Tibial nerve (tissue), 4 donors: ENCODE measurements at places on chromosomes 5 and 9.

DNA sequence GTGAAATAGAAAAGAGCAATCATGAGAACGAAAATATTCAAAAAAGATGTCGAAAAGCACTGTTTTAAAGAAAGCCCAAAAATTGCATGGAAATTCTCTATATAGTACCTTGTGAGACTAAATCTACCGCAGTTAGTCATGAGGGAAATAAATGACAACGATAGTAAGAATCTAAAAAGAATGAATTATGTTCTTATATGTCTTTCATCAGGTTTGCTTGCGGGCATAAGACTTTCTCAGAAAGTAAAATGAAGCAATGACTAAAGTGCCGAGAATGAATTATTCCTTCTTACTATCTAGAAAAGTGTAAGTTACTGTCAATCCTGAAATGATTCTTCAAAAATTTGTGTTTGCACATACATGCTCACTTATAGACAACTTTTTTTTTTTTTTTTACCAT, 26.4 kb downstream of the PTPRD start:
- no peak overlapping the region for H3K27ac ChIP-seq
- H3K4me1 ChIP-seq = no peaks in the 10 kb centered on the region
- no peaks in the 10 kb centered on the region for H3K27me3 ChIP-seq
- no peaks in the 10 kb centered on the region for H3K36me3 ChIP-seq
- no peak for DNase-seq

DNA sequence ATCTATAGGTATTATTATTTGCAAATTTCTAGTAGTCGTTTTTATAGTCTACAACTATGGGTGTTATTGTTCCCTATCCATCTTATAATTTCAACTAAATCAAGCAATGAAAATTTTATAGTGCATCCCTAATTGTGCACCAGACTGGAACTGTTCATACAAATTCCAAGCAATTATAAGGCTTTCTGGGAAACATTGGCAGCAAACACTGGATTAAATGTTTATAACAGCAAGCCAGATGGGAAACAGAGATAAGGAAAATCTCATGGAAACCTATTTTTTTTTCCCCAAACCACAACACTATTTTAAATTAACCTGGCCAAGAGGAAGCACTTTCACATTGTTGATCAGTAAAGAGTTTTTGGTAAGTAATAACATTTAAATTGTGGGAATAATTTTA, 524.3 kb downstream of the RASEF start:
- H3K4me3 ChIP-seq = no peak overlapping the region
- no peak for DNase-seq
- no peak overlapping the region for H3K27ac ChIP-seq

DNA sequence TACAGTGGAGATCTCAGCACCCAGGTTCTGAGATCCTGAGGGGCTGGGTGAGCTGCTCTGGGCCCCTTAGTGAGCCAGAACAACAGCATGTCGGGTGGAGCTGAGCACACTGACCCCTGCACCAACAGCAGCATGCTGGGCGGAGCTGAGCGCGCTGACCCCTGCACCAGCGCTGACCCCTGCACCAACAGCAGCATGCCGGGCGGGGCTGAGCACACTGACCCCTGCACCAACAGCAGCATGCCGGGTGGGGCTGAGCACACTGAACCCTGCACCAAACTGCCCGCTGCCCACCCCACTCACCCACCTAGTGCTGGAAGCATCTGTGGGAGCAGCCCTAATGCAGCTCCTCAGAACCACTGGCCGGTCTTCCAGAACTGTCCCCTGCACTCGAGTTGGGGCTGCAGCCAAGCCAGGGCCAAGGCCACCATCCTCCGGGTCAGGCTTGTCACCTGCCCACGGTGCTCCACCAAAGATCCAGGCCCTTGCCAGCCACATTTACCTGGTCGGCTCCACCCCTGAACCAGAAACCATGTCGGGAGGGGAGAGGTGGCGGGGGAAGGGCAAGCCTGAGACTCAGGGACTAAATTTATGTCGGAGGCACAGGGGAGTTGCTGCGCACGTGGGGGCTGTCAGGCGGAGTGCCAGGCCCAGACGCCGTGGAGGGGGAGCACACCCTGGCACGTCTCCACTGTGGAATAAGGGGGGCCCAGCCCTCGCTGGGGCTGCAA, 80.3 kb downstream of the ADAMTS2 start:
- no peaks in the 10 kb centered on the region for H3K27me3 ChIP-seq
- DNase-seq = no peak
- no peaks in the 10 kb centered on the region for H3K36me3 ChIP-seq
- H3K4me3 ChIP-seq = no peak overlapping the region

DNA sequence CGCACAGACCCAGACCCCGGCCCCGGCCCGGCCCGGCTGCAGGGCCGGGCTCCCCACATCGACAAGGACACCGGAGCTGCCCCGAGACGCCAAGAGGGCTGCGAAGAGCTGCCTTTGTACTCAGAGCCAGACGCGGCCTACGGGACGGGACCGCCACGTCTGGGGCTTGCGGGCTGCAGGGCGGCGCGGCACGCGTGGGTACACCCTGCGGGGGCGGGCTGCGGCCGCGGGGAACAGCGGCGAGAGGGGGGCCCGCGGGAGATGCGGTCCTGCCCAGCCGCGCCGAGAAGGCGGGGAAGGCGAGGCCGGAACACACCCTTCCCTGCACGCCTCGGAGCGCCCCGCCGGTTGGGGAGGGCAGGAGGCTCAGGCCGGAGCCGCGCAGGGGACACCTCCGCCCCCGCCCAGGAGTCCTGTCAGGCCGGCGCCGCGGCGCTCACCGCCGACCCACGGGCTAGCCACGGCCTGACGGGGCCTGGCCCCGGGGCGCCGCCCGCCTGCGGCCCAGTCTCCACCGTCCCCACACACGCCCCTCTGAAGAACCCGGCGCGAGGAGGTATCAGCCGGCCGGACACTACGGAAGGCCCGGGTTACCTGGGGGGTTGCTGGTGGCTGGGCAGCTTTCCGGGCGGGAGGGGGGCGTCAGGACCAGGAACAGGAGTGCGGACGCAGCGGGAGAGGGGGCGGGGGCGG, 478 bp downstream of the RAB14 start:
- no peak for DNase-seq

- no peaks in the 10 kb centered on the region for H3K27me3 ChIP-seq
- DNase-seq = no peak
- H3K36me3 ChIP-seq = no peaks in the 10 kb centered on the region
- no peaks in the 10 kb centered on the region for H3K4me1 ChIP-seq
- no peak overlapping the region for H3K4me3 ChIP-seq
- H3K27ac ChIP-seq = no peak overlapping the region
Measured at GRCh38 chr5:53359916-53360517, 120.4 kb upstream of the FST start.

GRCh38 chr5:95045181-95045965, 239.5 kb downstream of the MCTP1 start:
- no peak overlapping the region for H3K4me3 ChIP-seq
- H3K27me3 ChIP-seq = no peaks in the 10 kb centered on the region
- H3K27ac ChIP-seq = no peak overlapping the region
- H3K36me3 ChIP-seq = no peaks in the 10 kb centered on the region
- no peaks in the 10 kb centered on the region for H3K4me1 ChIP-seq

DNA sequence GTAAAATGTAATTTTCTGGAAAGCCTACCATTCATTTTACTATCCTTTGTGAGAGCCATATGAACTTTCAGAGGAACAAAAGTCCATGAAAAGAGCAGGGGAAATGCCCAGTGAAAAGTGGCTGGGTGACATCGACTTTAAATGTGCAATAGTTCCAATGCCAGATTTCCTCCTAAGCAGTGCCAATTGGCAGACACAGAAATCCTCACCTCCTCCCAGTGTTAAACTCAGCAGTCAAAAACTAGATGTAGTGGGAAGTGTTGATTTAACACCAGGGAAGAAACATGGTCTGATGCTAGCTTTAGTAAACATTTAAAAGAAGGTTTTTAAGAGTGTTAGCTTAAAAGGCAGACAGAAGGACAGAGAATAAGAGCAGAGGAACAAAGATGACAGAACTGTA, 2055.2 kb downstream of the MAT2B start:
- H3K27ac ChIP-seq = no peak overlapping the region
- no peak for DNase-seq
- no peaks in the 10 kb centered on the region for H3K4me1 ChIP-seq
- no peaks in the 10 kb centered on the region for H3K36me3 ChIP-seq
